ENCODE measurements at places on chromosomes 6 and 20. TPM values are rescaled to one million over a fixed set of nuclear protein-coding genes. Genes with fewer than 3 reads are reported as not detected.
A peak's percentile ranks its signal among the peaks of the same experiment; 100 is the strongest.

- DNase-seq, result peak; percentile 71
Measured at GRCh38 chr6:45946352-45946751, 69.3 kb downstream of the CLIC5 start.

DNA sequence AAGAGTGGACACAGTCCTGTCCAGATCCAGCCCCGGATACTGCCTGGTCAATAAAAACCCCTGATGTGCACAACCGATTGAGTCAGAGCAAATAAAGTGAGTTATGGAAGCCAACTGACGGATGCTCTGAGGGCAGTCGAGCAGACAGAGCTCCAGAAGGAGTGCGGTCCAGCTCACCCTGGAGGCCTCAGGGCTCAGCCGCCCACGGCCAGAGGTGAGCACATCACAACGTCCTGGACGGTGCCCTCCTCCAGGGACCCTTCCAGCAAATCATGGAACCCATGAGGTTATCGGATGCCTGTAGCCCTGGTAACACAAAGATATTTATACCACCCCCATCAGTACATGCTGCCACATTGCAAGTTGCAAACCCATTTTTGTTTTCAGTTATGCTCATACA lies 44.0 kb upstream of the SMOC2 start:
- no peak for DNase-seq

DNA sequence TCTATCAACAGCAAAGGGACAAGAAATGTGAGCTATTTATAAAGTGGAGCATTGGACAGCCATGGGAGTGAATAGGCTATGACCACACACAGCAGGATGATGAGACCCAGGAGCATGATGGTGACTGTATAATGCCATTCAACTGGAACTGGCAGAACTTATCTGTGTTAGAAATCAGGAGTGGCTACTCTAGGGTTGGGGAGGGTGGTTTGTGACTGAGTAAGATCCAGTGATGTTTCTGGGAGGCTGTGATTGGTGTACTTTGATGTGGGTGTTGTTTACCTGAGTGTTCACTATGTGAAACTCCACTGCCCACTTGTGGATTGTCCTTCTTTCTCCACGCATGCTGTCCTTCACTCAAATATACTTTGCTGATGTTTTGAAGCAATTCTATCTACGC lies 11.5 kb upstream of the HLA-B start:
- no peak for DNase-seq

DNA sequence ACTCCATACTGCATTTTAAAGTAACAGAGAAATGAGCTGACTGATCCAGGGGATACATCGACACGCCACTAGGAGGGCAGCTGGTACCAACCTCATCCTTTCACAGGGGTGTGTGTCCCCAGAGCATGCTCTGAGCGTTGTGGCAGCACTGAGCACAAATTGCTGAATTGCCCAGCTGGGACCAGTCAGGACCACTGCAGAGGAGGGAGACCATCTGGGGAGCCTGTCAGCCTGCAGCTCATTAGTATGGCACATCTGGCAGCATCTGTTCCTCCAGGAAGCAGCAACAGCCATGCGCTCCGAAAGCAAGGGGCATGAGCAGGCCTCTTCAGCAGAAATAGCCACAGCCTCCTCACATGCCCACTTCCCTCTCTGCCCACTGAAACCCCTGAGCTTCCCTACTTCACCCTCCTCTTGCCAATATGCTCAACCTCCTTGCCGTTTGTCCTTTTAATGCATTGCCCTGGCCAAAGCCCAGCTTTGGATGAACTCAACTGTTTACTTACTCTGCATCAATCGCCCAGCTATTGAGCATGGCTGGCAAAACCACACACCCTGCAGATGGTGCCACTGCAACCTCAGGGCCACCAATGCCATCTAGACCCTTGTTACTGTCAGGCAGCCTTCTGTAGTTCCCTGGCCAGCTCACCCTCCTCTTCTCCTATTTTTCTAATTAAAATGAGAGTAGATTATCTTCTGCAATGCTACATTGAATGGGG lies 77.6 kb upstream of the NEDD9 start:
- DNase-seq, result no peak

Gene ARFGEF3
- 0.18 TPM for total RNA-seq

DNA sequence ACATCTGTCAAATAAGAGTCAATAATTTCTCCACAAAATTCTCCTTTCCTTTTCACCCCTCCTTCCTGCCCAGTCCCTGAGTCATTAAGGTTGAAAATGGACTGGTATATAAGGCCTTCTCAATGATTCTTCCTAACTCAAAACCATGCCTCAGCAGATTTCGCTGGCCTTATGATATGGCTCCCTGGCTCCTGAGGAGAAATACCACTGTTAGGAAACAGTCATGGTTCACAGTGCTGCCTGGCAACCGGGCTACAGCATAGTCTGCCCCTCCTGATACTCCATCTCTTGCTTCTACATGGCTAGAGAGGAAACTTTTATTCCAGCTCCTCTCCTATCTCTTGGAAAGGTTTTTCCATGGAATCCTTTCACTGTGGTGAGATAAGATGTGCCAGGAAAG lies 4.7 kb downstream of the UBE2J1 start:
- DNase-seq, result peak; percentile 7

GRCh38 chr6:114063956-114064355 lies 93.0 kb upstream of the HDAC2 start:
- DNase-seq, result no peak

GRCh38 chr6:5481033-5481432 lies 219.7 kb downstream of the FARS2 start:
- DNase-seq, result no peak

Gene CGA
- total RNA-seq, result 1.2 TPM

DNA sequence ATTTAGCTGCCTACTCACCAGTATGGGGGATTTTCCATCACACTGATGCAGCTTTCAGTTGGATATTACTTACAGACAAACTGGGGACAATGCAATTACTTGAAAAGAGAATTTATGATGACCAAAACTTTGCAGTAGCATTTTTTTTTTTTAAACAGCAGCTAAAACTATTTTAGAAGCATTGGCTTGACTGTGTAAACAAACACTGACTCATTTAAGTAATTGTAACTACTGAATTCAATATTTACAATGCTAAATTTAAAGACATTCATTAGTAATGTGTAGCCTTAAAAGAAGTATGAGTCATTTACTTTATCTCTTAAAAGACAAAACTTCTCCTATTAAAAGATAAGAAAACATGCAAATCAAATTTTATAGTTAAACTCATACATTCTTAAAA lies 295.9 kb upstream of the FERMT1 start:
- no peak for DNase-seq

DNA sequence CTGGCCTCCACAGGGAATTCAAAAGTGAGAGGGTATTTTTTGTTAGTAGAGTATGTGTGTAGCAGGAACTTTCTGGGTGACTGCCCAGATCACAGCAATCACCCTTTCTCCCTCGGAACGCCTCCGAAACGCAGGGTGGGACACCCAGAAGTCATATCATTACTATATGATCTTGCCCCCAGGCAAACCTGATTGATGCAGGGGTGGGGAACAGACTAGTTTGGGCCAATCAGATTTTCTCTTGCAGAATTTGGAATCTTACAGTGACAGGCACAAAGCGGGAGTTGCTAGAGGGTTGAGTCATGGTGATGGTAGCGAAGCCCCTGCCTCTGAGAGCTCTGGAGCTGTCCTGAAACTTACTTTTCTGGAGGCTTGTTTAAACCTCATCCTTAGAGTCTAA lies 16.5 kb upstream of the RPN2 start:
- no peak for DNase-seq

GRCh38 chr6:142265476-142265875 lies 36.3 kb upstream of the ADGRG6 start:
- DNase-seq, result no peak

DNA sequence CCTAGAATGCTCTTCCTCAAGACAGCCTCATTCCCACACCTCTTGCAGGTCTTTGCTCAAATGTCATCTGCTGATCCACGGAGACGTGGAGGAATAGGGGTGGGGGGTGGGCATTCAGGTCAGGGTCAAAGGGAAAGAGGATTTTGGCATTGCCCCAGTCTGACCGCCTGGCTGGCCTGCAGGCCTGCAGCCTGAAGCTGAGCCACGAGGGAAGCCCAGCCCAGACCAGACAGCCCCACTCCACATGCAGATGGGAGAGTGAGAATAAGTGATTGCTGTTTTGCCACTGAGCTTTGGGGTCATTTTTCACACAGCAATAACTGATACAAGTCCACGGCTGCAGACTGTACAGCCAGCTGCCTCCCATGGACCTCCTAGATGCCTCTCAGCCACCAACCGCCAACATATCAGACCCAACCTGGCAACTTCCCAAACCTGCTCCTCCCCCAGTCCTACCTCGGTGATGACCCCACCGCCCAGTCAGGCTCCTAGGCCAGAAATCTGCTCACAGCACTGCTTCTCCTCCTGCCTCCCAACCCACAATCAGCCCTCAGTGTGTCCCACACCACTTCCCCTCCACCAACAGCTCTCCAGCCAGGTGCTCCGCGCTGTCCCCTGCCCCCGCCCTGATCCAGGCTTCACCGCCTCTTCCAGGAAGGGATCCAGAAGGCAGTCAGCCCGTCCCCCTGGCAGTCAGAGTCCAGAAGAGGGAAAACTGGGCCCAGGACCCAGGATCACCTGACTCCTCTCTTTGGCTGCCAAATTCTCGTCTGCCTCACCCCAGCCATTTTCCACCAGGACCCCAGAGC lies 14.0 kb downstream of the KIAA1755 start:
- DNase-seq, result no peak

GRCh38 chr6:25488156-25488555 lies 163.9 kb upstream of the SCGN start:
- no peak for DNase-seq

- no peak for DNase-seq
Measured at GRCh38 chr20:22524393-22525015, 59.9 kb downstream of the FOXA2 start.

Gene RHAG
- total RNA-seq, result not detected

GRCh38 chr6:156886409-156886808 lies 109.2 kb downstream of the ARID1B start:
- DNase-seq, result no peak

Gene GLP1R
- total RNA-seq, result not detected

GRCh38 chr6:31732029-31732428 lies 2.9 kb upstream of the DDAH2 start:
- no peak for DNase-seq

DNA sequence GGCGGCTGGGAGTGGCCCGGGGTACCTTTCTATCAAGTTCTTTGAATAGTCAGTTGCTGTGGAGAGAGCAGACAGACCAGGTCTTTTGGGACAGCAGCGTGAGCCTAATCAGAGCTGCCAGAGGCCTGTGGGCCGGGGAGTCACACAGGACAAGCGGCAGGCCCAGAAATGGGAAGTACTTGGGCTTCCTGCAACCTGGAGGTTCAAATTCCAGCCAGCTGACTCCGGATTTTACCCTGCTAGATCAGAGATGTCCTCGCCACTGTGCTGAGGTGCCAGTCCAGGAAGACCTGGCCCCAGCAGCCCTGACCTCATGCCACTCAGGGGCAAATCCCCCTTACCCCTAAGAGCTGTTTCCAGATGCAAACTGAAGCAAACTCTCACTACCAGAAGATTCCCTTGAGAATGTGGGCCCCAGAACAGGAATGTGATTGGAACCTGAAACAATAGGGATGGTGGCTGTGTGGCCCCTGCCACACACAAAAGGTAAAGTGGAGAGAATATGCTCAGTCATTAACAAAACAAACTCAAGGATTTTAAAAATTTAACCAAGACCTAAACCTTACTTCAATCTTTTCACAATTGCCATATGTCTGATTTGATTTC lies 9.7 kb downstream of the BEND3 start:
- no peak for DNase-seq

GRCh38 chr6:144482142-144482541 lies 197.0 kb downstream of the UTRN start:
- peak; percentile 75 for DNase-seq

GRCh38 chr6:67200626-67201403 lies 1434.3 kb upstream of the ADGRB3 start:
- DNase-seq, result no peak

- peak; percentile 84 for DNase-seq
Measured at GRCh38 chr20:57212534-57213276, 53.7 kb downstream of the BMP7 start.

DNA sequence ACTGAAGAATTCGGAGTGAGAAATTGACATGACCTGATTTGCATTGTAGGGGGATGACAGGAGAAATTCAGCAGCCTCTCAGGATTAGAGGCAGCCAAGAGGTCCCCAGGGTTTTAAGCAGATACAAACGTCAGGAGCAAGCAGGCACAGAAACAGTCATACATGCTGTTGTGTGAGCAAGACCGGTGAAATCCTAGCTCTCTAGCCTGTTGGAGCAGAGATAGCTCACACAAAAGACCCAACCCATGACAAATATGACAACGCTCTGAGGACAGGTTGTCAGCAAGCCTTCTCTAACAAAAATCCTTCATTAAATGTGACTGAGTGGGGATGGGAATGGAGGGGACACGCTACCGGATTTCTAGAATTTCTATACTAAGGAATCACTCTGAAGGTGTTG lies 23.0 kb upstream of the AKAP12 start:
- no peak for DNase-seq

GRCh38 chr6:94894300-94894699 lies 683.0 kb upstream of the MANEA start:
- no peak for DNase-seq

- DNase-seq, result no peak
Measured at GRCh38 chr20:38194971-38195504, 30.0 kb upstream of the TGM2 start.

- no peak for DNase-seq
Measured at GRCh38 chr20:6940048-6940447, 172.6 kb downstream of the BMP2 start.

DNA sequence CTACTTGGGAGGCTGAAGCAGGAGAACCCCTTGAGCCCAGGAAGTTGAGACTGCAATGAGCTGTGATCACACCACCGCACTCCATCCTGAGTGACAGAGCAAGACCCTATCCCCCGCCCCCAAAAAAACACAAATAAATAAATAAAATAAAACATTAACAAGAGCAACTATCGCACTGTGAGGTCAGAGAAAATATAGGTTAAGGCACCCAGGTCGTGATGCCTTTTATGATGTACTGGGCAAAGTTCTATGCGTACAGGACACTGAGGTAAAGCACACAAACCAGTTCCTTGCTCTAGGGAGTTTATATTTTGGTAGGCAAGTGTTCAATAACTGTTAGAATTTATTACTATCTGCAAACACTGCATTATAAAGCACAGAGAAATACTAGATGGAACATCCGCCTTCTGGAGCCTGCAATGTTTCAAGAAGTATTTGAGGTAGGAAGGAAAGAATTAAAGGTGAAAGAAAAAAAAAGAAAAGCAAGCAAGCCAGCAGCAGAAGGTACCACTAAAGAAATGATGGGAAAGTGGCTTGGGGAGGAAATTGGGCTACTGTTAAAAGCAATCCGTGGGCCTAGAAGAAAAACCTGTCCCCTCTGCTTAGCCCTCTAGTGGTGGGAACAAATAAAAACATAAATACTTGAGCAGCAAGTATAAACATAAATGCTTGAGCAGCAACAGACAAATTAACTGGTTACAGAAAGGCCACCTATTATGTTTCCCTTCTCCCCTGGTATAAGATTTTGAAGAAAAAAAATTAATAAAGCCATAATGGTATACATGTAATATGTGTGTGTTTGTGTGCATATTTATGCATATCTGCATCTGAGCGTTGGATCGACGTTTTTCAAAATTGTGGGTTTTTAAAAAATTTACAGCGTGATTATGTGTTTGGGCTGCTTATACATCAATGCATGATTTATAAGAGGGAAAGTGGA lies 128.0 kb downstream of the PHACTR1 start:
- DNase-seq, result peak; percentile 32
